GF-D8 (cell line): ENCODE measurements at places on chromosomes 2 and 18.

GRCh38 chr2:120732506-120733237, 3.0 kb upstream of the GLI2 start:
- no peak for DNase-seq

- no peak for DNase-seq
Observed at GRCh38 chr2:199085261-199085660, 372.5 kb downstream of the SATB2 start.

DNA sequence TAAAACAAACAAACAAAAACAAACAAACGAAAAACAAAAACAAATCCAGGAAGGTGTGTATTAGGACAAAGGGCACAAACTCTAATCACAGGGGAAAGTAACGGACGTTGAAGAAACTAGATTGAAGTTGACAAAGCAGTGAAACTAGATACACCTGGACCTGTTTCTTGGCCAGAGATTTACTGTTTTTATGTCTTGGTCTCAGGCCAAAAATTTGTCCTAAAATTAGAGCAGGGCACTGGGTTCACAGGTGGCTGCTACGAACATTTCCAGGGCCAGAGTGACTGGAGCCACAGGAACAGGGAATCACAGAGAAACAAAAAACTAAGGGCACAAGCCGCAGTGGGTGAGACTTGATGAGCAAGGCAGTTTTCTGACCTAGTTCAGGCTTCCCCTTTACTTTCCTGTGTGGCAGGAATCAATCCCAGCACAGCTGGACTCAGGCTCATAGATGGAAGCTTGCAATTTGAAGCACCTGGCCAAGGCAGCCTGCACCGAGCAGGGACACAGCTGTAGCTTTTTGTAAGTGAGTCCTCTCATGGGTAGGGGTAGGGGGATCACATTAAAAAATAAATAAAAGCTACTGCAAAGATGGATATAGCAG, 329.4 kb downstream of the DLGAP1 start:
- DNase-seq = no peak

DNA sequence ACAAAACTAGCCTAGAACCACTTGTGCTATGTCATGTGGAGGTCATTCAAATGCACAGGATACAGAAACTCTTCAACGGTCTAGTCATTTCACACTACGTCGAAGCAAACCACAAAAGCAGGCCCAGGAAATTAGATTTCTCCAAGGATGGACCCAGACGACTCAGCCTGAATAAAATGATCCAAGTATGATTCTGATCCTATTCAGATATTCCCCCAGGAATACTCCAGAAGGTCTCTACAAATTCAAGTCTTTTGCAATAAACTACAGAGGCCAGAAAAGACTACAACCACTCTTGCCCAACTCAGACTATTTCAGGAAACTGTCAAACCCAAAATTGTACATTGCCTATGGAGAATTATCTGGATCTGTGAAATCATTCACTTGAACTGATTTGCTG, 422.5 kb downstream of the METTL4 start:
- no peak for DNase-seq
